ENCODE measurements at places on chromosomes 5 and 9.

GRCh38 chr5:176802116-176802784, 8.1 kb upstream of the UNC5A start:
- DNase-seq: no peak

GRCh38 chr5:3858524-3858923, 262.9 kb downstream of the IRX1 start:
- DNase-seq: no peak

DNA sequence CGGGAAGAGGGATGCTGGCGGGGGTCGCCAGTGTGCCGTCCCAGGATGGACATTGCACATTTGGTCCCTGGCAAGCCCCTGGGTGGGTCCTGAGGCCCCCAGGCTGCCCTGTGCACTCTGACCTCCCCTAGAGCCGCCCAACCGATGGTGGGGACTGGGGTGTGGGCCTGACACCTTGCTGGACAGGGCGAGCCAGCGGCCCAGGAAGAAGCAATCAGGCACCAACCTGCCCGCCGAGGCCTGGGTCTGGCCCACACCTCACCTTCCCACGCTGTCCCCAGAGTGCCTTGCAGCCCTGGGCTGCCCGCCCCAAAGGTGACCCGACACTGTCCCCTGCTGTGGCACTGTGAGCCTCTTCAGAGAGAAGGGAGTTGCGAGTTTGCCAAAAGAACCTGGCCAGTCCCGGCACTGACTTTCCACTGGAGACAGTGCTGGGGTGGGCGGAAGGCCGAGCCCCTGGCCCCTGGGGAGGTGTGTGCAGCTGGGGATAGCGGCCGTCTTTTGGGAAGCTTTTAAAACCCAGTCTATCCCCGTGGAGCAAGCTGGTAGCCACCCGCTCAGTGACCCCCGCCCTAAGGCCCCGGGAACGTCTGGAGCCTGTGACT, 12.0 kb upstream of the NRARP start:
- DNase-seq: no peak

DNA sequence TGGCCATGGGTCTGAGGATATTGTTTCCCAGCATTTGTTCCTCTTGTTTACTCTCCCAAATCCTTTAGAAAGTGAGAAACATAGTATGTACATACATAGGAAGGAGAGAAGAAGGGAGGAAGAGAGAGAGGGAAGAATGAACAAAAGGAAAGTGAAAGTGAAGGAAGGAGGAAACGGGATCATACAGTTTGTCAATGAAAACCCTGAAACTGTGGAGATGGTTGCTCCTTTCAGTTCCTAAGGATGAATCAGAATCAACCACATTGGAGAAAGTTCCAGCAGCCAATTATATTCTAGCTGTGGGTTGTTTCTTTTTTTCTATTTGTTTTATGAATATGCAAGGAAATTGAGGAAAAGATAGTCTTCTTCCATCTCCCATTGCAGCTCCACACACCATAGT, 396.5 kb downstream of the MLLT3 start:
- no peak for DNase-seq

DNA sequence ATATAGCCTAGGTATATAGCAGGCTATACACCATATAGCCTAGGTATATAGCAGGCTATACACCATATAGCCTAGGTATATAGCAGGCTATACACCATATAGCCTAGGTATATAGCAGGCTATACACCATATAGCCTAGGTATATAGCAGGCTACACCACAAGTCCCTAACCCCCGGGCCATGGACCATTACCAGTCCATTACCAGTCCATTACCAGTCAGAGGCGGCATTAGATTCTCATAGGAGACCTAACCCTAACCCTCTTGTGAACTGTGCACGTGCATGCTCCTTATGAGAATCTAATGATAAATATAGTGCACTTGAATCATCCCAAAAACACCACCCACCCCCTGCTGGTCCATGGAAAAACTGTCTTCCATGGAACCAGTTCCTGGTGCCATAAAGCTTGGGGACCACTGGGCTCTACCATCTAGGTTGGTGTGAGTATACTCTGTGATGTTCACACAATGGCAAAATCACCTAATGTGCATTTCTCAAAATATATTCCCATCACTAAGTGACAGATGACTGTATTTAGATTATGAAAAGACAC, 4.7 kb downstream of the PLIN2 start:
- DNase-seq: no peak
